ENCODE measurements at places on chromosomes 6 and 20. TPM values are rescaled to one million over a fixed set of nuclear protein-coding genes. Genes with fewer than 3 reads are reported as not detected.
A peak's percentile ranks its signal among the peaks of the same experiment; 100 is the strongest.

NOX3 gene
- total RNA-seq: not detected

GRCh38 chr6:28082939-28083338 lies 2.6 kb downstream of the ZNF165 start:
- H3K27ac ChIP-seq: no peak overlapping the region
- no peak for DNase-seq
- no peak overlapping the region for H3K4me3 ChIP-seq
- peaks cover 8% of the 10 kb centered on the region for H3K4me1 ChIP-seq
- no peaks in the 10 kb centered on the region for H3K36me3 ChIP-seq
- H3K27me3 ChIP-seq: no peaks in the 10 kb centered on the region

ESR1 gene
- total RNA-seq: 2.2 TPM

GRCh38 chr6:37155394-37156312 lies 14.3 kb upstream of the PIM1 start:
- H3K36me3 ChIP-seq: no peaks in the 10 kb centered on the region
- H3K27me3 ChIP-seq: no peaks in the 10 kb centered on the region
- DNase-seq: no peak
- peaks cover 8% of the 10 kb centered on the region for H3K4me1 ChIP-seq
- H3K27ac ChIP-seq: no peak overlapping the region

DNA sequence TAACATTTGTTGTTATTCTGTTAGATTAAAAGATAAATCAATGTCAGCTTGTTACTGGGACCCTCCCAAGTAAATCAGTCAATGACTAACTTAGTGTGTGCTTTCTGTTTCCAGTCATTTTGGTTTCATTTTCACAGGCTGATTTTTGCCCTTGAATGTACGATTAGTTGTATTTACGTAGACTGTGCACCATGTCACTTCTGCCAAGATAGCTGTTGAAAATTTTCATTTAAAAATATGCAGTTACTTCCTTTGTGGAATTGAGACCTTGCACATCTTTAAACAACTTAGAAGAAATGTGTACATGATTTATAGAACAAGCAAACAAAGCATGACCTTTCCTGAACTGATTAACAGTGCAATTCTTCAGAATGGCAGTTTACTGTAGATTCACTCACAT lies 944.8 kb upstream of the CITED2 start:
- H3K4me1 ChIP-seq: peaks cover 7% of the 10 kb centered on the region
- H3K4me3 ChIP-seq: no peak overlapping the region
- no peaks in the 10 kb centered on the region for H3K36me3 ChIP-seq
- H3K27ac ChIP-seq: no peak overlapping the region

DNA sequence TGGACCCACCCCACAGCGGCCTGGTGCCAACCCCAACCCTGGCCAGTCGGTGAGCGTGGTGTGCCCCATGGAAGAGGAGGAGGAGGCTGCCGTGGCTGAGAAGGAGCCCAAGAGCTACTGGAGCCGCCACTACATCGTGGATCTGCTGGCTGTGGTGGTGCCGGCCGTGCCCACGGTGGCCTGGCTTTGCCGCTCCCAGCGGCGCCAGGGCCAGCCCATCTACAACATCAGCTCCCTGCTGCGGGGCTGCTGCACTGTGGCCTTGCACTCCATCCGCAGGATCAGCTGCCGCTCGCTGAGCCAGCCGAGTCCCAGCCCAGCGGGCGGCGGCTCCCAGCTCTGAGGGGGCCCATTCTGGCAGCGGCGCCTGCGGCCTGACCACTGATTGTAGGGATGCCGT lies 23.2 kb downstream of the SDCBP2 start:
- no peaks in the 10 kb centered on the region for H3K4me1 ChIP-seq
- no peak overlapping the region for H3K27ac ChIP-seq
- DNase-seq: no peak
- H3K36me3 ChIP-seq: peaks cover 15% of the 10 kb centered on the region

PNLDC1 gene
- 0.18 TPM for total RNA-seq

DNA sequence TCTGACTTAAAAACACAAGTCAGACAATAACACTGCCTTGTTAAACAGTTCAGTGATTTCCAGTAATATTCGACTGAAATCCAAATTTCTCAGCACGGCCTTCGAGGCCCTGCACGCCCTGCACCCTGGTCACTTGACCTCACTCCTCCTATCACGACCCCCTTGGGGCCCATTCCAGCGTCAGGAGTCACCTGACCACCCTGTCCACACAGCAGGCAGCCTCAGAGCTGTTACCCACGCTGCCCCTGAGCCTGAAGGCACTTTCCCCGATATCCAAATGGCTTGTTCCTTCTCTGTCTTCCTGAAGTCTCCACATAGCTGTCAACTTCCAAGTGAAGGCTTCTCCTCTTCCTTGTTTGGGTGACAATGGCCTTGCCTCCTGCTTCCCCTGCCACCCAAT lies 33.1 kb upstream of the SMOC2 start:
- no peaks in the 10 kb centered on the region for H3K27me3 ChIP-seq
- no peak overlapping the region for H3K4me3 ChIP-seq
- no peak overlapping the region for H3K27ac ChIP-seq

UBD gene
- 2.7 TPM for total RNA-seq

DNA sequence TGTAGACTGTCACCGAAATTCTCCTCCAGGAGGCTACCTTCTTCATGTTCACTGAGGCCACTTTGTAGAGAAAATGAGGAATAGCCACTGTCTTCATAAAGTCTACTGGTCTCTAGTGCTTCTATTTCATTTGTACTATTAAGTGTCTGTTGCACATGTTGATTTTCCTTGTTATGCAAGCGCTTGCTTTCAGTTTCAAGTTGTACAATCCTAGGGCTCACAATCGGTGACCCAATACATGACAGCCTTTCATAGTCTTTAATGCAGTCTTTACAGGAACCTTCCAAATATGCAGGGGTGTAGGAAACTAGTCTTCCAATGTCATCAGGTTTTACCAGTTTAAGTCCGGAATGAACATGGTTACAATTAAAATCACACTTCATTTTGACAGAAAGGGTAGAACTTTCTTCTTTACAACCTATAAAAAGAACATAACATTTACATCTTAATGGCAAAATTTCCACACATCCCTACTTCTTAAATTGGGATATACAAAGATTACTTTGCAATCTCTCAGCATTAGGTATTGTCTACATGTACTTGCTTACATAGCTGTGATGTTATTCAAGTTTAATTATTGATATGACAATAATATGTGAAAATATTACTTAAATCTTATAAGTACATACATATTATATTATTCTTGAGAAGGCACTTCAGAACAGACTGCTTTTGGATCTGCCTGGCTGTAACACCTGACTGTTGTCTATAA lies 7.5 kb downstream of the FBXO5 start:
- peak; percentile 7 for DNase-seq
- H3K27me3 ChIP-seq: no peaks in the 10 kb centered on the region

DNA sequence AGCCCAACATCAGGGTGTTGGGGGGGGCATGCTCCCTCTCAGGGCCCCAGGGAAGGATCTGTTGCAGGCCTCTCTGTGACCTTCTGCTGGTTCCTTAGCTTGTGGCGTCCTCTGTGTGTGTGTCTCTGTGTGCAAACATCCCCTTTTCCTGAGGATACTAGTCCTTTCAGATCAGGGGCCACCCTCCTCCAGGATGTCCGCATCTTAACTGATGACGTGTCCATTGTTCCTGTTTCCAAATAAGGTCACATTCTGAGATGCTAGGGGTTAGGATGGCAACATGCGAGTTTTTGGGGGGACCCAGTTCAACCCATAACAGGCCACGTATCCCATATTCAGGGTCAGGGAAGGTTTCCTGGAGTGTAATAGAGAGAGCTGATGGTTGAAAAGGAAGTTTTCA lies 40.9 kb downstream of the GMPR start:
- no peak overlapping the region for H3K4me3 ChIP-seq
- no peak overlapping the region for H3K27ac ChIP-seq
- no peaks in the 10 kb centered on the region for H3K36me3 ChIP-seq
- DNase-seq: no peak
- H3K4me1 ChIP-seq: peaks cover 3% of the 10 kb centered on the region

DNA sequence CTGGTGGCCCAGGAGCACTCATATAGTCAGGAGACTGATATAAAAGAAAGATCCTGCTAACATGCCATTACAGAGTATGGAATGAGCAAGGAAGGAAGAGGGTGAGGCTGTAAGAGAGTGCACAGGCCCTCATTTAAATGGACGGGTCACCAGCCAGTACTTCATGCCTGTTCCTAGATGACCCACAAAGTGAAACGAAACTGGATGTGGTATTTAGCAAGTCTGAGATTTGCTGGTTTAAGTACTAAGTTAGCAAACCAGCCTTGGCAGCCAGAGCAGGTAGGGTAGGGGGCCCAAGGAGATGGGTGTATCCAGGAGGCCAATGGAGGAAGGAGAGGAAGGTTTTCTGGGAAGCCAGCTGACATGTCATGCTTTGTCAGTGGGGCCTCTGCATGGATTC lies 15.9 kb downstream of the NT5E start:
- no peak for DNase-seq
- H3K4me3 ChIP-seq: no peak overlapping the region
- H3K4me1 ChIP-seq: no peaks in the 10 kb centered on the region
- H3K27me3 ChIP-seq: no peaks in the 10 kb centered on the region

GRCh38 chr6:43258180-43258579 lies 14.9 kb downstream of the TTBK1 start:
- no peaks in the 10 kb centered on the region for H3K4me1 ChIP-seq
- no peak overlapping the region for H3K4me3 ChIP-seq
- DNase-seq: no peak
- H3K27ac ChIP-seq: no peak overlapping the region
- no peaks in the 10 kb centered on the region for H3K36me3 ChIP-seq
- peaks cover 6% of the 10 kb centered on the region for H3K27me3 ChIP-seq

TSPO2 gene
- total RNA-seq: not detected

DNA sequence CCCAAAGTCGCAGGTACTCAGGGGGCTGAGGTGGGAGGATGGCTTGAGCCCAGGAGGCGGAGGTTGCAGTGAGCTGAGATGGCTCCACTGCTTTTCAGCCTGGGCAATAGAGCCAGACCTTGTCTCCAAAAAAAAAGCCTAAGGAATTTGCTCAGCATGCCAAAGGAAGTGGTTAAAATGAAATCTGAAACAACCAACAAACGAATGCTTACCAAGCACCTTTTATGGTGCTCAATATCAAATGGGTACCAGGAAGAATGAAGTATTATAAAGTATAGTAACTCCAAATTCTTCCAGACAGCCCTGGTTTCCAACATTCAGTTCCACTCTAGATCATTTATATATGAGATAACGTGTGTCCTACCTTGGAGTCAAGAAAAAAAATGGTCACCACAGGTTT lies 14.0 kb downstream of the GMDS start:
- no peaks in the 10 kb centered on the region for H3K36me3 ChIP-seq
- no peaks in the 10 kb centered on the region for H3K4me1 ChIP-seq
- no peak overlapping the region for H3K27ac ChIP-seq

- no peaks in the 10 kb centered on the region for H3K36me3 ChIP-seq
- H3K4me1 ChIP-seq: peaks cover 25% of the 10 kb centered on the region
These were observed 18.5 kb upstream of the UBR2 start for GRCh38 chr6:42545226-42545773.

IP6K3 gene
- 0.87 TPM for total RNA-seq

- no peak overlapping the region for H3K4me3 ChIP-seq
- no peak for DNase-seq
- H3K27me3 ChIP-seq: peaks cover 62% of the 10 kb centered on the region
- H3K4me1 ChIP-seq: no peaks in the 10 kb centered on the region
- H3K36me3 ChIP-seq: no peaks in the 10 kb centered on the region
- no peak overlapping the region for H3K27ac ChIP-seq
These were observed 99.1 kb upstream of the PRDM1 start for GRCh38 chr6:105986998-105987397.
